Effector CD4-positive, alpha-beta T cell (primary cell): ENCODE measurements at places on chromosomes 13 and 19.

GRCh38 chr19:10861103-10861651 lies 10.2 kb upstream of the CARM1 start:
- DNase-seq: no peak

- no peak for DNase-seq
These were observed 13.2 kb upstream of the MEIS3 start for GRCh38 chr19:47432499-47432898.

DNA sequence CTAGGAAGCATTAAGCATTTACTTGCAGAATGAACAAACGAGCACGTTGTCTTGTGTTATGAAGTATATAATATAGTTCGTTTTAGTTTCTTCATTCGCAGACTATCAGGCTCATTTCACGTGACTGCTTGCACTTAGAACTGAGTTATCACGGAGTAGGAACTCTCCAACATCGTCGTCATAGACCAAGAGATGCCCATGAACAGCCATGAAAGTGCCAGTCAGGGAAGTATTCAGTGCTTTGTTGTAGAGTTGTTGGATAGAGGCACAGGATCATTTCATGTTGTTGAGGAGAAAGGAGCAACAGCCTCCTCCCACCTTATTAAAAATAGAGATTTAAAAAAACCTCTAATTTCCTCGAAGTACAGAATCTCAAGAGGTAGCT lies 977 bp upstream of the IL17D start:
- DNase-seq: no peak

DNA sequence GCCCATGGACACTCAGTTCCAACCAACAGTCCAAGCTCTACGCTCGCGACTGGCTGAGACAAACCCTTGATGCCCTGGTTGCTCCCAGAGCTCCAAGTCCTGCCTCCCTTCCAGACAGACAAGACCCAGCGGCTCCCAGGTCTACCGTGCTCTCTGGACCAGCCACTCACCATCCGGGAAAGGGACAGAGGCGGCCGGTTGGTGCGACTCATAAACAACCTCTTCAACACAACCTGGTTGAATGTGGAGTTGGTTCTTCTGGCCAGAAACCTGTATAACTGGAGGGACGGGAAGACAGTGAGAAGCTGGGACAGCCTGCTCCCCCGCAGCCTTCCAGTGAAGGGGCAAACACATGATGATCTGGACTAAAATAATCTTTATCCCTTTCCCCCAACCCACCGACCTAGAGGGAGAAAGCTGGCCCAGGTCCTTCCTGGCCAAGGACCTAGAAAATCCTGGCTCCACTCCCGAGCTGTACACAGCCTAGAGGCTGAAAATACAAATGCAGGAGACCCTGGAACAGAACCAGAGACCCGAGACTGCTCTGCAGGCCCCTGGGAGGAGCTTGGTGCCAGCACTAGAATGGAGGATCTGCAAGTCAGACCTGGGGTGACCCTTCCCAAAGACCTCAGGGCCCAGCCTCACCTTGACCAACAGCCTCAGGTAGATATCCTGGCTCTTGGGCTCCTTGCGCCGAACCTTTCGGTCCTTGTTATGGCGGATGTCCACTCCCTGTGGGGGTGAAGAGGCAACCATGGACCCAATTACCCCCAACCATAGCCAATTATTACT lies 1.6 kb downstream of the RPL18 start:
- no peak for DNase-seq

DNA sequence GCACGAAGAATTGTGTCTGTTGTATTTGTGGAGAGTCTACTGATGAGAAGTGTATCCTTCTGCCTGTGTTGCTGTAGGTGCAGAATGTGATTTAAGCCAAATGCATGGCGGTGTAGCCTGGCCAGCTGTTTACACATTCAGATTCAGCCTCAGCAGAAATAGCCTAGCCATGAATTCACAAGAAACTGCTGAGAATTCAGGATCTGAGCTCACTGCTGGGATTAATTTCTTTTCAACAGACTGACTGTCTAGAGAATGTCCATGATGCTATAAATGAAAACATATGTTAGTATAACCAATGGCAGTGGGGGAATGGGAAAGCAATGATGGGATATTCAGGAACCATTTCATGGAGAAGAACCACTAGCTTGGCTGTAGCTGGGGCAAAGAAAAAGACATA lies 77.4 kb upstream of the RNF113B start:
- no peak for DNase-seq

- no peak for DNase-seq
These were observed 21.5 kb upstream of the OXGR1 start for GRCh38 chr13:97015661-97016350.

DNA sequence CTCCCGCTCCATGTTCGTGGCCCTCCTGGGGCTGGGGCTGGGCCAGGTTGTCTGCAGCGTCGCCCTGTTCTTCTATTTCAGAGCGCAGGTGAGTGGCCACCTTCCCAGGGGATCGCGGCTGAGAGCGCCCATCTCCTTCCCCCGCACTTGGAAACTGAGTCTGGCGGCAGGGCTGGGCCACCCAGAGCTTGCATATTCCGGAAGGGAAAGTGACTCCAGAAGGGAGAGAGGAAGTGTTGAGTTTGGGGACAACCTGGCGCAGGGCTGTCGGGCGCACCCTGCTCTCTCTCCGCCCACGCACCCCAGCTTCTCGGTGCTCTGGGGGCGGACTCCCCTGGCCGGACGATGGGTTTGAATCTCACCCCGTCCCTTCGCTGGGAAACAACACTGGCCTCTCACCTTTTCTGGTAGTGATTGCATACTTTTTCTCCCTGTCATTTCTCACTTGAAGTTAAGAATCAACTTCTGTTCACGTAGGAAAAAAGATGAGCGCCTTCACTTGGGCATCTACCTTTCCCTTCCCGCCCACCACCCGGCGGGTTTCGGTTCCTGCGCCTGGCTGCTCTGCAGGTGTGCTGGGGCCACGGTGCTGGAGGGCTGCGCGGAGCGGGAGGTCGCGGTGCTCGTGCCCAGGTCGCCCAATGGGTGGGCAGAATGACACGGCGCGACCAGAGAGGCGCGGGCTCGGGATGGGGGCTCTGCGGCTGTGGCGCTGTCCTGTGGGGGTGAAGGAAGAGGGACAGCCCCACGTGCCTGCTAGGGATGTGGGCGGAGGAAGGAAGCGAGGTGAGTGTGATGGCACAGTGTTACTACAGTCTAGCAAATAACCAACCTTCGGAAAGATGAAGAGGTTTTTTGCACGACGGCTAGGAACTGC lies 721 bp downstream of the TNFSF11 start:
- no peak for DNase-seq

DNA sequence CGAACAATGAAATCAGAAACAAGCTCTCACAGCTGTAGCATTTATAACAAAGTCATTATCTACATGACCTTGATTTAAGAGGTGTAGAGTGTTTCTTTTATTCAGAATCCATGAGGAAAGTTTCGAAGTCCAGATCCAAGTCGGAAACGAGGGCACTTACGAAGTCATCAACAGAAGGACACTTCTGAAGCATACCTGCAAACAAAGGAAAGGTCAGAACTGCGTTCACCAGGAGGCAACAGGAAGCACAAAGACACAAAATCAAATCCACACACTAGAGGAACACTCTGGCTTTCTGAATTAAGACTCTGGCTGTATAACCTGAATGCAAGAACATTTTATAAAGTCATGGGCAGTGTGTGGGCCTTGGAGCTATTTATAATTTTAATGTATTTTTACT lies 158.9 kb downstream of the MIPEP start:
- DNase-seq: no peak

DNA sequence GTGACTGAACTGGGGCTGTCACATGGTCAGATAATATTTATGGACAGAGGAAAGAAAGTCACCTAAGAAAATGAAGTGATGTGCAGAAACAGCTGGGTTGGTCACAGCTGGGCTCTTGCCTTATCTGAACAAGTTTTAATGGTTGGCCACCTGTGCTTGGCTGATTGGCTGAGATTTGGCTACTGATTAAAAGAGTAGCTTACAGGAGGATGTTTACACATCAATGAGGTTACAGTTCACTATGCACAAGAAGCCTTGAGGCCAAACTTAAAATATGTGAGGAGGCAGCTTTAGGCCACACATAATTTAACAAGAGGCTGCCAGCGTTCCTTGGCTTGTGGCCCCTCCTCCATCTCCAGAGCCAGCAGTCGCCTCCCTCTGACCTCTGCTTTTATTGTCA lies 99.2 kb upstream of the C1QTNF9B start:
- no peak for DNase-seq

DNA sequence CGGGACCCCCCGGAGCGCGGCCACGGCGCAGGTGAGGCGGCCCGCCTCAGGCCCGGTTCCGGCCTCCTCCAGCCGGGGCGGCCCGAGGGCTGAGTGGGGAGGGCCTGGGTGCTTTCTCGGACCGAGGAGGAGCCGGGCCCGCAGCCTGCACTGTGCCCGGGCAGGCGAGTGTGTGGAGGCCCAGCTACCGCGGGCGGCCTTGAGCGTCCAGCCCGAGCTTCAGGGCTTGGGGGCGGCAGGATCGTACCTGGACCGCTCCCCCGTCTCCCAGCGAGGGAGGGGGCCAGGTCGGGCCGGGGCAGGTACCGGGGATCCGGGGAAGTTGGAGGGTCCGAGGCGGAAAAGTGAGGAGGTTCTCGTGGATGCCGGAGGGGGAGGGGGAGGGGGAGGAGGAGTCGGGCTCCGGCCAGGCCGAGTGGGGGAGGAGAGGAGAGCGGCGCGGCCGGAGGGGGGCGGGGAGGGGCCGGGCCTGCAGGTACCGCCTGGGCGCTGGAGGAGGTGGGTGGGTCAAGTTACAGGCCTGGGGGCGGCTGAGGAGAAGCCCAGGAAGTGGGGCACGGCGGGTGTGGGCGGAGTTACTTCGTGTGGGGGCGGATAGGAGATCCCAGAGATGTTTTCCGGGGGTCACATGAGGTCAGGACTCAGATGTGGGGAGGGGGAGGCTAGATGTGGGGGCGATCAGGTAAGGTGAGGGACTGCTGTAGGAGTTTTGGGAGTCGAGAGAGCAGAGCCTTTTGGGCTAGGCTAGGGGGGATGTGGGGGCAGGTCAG lies 545 bp downstream of the NACC1 start:
- no peak for DNase-seq

- no peak for DNase-seq
These were observed 852.7 kb upstream of the KLHL1 start for GRCh38 chr13:70960841-70961443.

DNA sequence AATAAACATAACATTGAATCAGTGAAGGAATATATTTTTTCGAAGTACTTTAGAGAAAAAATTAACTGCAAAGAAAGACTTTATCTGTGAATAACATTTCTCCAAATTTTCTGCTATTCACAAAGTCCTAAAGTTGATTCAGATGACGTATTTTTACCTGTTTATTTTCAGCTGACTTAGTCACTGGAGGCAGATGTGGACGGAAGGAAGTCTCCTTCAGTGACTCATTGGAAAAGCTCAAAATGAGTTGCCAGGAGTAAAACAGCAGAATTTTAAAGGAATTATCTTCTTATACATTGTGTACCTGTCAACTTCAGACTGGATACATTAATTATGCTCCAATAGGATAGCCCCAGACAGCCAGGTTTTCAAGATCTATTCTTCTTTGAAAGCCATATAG lies 679.3 kb upstream of the GPC6 start:
- DNase-seq: no peak

GRCh38 chr13:112831196-112831595 lies 137.8 kb upstream of the MCF2L start:
- DNase-seq: no peak
